ENCODE measurements at places on chromosomes 11 and 22.
A peak's percentile ranks its signal among the peaks of the same experiment; 100 is the strongest.

- no peak for DNase-seq
These were observed 6.1 kb downstream of the THY1 start for GRCh38 chr11:119416606-119417580.

- DNase-seq = no peak
These were observed 81.8 kb downstream of the ETS1 start for GRCh38 chr11:128505449-128506065.

DNA sequence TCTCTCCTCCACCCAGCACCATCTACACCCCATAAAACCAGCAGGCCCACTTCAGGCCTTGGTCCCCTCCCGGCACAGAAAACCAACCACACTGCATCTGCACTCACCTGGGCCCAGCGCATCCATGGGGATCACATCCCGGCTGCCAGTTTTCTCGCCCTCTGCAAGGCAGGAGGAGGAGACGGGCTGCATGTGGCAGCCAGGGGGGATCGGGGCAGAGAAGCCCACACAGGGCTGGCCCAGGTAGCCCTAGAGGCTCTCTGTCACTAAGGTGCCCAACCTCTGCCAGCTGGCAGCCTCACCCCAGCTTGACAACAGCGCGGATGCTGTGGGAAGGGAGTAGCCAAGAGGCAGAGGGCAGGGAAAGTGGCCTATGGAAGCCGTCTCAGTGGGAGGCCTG lies 30.6 kb upstream of the TXNRD2 start:
- no peak for DNase-seq

DNA sequence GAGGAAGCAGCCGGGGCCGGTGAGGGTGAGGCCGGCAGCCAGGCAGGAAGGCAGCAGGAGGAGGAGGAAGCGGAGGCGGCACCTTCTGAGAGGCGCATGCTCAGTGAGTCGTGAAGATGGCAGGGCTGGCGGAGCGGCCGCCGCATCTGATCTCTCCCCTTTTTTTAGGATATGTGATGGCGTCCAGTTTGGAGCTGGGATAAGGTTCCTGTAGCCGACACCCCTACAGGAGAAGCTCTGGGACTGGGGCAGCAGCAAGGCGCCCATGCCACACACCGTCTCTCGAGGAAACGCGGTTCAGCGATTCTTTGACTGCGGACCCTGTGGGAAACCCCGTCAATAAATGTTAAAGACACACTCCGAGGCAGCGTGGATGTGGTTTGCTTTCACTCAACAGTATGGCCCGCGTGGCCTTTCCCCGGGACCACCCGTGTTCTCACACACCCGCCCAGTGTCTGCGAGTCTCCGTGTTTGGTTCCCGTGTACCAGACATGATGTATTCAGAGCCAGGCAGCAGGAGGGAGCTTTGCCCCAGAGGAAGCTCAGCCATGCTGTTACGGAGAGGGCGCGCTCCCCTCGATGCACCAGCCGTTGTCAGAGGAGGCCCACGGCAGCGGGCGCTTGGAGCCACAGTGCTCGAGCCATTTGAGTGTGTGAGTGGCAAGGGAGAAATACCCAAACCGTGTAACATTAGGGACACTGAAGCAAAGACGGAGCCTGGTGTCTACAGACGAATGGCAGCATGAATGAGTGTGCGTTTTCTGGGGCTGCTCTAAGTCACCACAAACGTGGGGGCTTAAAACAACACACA lies 27.7 kb upstream of the PARVB start:
- no peak for DNase-seq

DNA sequence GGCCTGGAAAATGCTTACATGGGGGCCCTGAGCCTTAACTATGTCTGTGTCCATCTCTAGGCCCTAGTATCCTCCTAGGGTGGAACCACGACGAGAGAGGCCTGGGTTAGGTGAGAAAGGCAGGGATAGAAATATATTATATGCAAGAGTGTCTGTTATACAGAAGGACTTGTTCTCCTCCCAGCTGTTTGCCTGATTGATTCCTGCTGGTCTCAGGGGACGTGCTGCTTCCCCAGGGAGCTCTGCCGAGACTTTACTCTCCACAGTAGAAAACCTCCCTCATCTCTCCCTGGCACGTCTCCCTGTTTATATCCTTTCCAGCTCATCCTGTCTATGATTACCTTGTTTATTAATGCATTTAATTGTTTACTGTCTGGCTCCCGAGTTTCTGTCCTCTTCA lies 132.6 kb downstream of the MIAT start:
- no peak for DNase-seq

DNA sequence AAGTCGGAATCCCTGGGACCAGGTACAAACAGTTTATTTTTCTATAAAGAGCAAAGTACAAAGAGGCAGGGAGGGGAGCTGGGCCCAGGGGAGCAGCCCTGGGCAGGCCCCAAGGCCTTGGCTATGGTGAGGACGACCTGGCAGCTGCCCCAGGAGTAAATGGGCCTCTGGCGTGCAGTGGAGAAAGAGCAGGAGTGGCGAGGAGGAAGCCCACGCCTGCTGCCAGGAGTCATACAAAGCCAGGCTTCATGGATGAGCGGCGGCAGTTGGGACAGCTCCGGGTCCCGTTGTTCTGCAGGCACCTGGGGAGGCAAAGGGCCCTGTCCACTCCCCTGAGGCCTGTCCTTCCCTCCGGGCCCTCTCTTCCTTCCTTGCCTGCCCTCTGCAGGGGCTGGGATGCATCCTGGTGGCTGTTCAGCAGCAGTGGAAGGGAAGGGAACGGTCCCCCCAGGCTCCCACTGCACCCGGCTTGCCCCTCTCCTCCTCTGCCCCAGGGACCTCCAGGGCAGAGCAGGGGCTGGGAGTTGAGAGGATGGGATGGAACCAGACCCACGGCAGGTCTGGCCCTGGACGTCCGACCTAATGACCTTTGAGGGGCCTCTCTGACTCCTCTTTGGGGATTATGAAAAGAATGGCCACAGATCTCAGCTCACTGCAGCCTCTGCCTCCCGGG lies 11.1 kb downstream of the RAPSN start:
- DNase-seq = no peak

- DNase-seq = peak; percentile 9
These were observed 2.5 kb downstream of the PLAAT2 start for GRCh38 chr11:63560506-63561180.

DNA sequence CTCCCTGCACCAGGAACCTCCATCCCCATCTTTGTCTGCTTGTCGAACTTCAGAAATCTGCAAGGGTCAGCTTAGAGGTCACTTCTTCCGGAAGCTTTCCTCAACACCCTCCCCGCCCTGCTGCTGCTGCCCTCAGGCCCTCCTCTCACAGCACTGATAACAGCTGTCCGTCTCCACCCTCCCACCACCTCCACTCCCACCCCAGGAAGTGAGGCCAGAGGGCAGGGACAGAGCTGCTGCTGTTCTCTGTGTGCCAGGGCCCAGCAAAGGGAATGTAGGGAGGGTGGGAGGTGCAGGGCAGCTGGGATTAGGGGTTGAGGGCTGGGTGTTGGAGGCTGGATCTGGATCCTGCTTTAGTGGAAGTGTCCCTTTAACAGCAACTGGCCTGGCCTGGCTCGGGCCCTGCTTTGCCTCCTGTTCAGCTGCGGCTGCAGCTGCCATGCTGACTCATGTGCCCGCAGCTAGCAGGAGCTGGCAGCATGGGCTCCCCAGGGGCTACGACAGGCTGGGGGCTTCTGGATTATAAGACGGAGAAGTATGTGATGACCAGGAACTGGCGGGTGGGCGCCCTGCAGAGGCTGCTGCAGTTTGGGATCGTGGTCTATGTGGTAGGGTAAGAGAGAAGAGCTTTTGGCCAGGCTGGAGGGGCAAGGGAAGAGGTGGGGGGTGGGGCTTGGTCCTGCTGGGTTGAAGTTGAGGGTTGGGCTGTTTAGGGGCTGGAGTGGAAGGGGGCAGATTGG lies at the start of gene P2RX6:
P2RX6 (plus strand) TSS at position 440 of the 740 bp plus-strand sequence; CDS start at position 450, 10 bp downstream.
- no peak for DNase-seq

DNA sequence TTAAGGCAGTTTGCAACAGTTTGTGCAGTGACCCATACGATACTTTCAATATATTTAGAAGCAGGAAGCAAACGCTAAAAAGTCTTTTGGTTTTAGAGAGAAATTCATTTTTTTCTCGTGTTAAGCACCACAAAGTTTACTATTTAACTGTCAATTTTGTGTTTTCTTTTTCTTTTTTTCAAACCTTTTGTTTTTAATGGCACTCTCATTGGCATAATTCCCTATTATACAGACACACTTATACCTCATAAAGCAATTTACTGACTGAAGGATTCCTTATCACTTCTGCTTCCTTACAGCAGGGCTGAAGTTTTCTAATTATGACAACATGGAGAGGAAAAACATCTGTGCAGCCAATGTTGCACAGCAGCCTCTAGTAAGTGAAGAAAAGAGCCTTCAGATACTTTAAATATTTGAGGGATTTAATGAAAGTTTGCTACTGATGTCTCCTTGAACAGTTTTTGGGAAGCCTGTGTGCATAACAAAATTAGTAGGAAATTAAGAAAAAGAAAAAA lies 2191.2 kb downstream of the LRRC4C start:
- no peak for DNase-seq

DNA sequence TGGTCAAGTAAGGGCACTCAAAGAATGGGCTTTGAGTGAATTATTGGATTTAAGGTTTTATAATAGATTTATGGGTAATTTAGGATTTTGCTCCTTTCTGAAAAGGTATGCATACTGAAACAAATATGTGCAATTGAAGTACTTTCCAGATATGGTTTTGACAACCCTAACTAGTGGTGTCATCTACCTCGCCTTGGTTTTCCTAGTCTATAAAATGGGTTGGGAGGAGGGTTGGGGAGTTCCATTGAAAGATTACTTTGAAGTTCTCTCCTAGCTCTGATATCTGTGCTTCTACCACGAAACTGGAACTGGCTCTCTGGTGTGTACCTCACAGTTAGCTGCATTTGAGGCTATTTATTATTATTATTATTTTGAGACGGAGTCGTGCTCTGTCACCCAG lies 431 bp upstream of the SPTBN2 start:
- DNase-seq = no peak

- DNase-seq = peak; percentile 53
These were observed 247.6 kb downstream of the CADM1 start for GRCh38 chr11:115256397-115257197.

GRCh38 chr11:74909812-74910211 lies 39.1 kb downstream of the XRRA1 start:
- no peak for DNase-seq

GRCh38 chr22:38843657-38844314 lies at the start of gene NPTXR:
TSS of gene NPTXR (minus strand) at chr22:38844028.
- peak; percentile 25 for DNase-seq

- no peak for DNase-seq
These were observed 6.3 kb downstream of the ARHGEF17 start for GRCh38 chr11:73314117-73314961.

DNA sequence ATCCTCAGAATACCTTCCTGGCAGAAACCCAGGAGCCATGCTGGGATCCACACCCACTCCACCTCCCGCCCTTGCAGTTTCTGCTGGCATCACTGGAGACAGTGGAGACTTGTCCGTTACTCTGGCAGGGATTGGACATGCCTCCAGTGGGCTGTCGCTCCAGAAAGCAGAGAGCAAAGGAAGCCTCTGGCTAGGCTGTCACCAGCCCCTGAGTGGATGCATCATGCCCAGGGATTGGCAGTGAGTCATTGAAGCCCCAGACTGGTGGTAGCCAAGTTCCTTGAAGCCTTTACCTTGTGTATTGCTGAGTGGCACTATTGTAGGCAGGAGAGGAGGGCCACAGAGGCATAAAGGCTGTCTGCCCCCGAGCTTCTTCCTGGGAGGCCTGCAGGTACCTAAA lies 34.8 kb upstream of the E2F8 start:
- no peak for DNase-seq

DNA sequence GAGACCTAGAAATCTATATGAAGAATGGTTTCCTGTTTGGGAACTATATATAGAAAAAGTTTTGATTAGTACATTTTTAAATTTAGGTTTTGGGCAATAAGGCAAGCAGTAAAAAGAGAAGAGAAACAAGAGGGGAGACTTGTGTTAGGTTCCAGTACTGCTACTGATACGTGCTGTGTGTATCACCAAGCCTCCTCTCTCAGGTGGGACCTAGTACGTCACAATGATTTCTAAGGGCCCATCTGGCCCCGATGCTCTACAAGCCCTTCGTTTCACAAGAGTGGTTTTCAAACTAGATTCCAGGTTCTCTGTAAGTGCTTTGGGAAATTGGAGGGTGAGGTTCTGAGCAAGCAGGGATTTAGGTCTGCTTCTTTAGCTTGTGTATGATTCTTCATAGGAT lies 39.2 kb downstream of the USP35 start:
- no peak for DNase-seq

DNA sequence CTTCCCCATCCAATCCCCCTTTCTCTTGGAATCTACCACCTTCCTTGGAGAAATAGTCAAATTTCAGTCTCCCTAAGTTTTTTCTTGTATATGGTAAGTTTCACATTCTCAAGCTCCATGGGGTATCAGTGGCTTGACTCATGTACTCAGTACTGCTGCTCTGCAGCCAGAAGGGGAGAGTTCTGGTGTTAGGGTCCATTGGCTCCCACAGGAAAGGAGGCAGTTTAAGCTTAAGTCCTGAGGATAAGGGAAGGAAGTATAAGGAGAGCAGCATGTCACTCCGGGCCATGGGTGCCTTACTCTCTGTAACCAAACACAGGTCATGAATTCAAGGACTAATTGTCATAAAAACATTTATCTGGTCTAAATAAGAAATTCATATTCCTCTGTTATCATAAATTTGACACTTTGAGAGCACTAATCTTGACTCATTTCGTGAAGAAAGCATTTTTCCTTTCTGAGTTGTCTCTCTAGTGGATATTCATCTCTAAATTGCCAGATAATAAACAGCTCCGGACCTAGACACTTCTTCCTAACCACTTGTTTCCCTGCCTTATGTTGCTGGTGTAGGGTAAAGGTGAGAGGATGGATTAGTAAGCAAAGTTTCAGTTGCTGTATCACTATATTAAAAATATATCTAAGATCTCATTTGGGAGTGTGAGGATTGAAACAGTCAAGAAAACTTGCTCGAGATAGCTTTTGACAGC lies 20.1 kb upstream of the SORL1 start:
- no peak for DNase-seq

GRCh38 chr11:105881027-105881426 lies 141.0 kb downstream of the MSANTD4 start:
- peak; percentile 63 for DNase-seq

- DNase-seq = no peak
These were observed 28.6 kb downstream of the PTPRJ start for GRCh38 chr11:48008951-48009270.

GRCh38 chr22:32024796-32025195 lies 18.3 kb upstream of the SLC5A1 start:
- DNase-seq = no peak

DNA sequence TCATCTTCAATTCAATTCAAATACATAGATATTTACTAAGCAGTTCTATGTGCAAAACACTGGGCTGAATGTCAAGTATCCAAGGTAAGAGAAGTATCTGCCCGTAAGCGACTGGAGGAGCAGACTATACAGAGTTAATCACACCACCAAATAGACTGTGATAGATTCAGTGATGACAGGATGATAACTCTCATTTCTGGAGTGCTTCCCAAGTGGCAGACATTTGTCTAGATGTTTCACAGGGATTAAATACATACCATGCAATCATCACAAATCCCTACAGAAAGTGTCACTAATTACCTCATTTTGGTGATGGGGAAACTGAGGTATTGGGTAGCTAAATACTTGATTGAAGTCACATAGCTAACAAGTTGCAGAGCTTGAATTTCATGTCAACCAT lies 508.7 kb upstream of the TENM4 start:
- DNase-seq = no peak

Data from NCI-H2029 (cell line).